RPMI7951 (cell line): ENCODE measurements at places on chromosomes 6 and 20. TPM values are rescaled to one million over a fixed set of nuclear protein-coding genes. Genes with fewer than 3 reads are reported as not detected.

DNA sequence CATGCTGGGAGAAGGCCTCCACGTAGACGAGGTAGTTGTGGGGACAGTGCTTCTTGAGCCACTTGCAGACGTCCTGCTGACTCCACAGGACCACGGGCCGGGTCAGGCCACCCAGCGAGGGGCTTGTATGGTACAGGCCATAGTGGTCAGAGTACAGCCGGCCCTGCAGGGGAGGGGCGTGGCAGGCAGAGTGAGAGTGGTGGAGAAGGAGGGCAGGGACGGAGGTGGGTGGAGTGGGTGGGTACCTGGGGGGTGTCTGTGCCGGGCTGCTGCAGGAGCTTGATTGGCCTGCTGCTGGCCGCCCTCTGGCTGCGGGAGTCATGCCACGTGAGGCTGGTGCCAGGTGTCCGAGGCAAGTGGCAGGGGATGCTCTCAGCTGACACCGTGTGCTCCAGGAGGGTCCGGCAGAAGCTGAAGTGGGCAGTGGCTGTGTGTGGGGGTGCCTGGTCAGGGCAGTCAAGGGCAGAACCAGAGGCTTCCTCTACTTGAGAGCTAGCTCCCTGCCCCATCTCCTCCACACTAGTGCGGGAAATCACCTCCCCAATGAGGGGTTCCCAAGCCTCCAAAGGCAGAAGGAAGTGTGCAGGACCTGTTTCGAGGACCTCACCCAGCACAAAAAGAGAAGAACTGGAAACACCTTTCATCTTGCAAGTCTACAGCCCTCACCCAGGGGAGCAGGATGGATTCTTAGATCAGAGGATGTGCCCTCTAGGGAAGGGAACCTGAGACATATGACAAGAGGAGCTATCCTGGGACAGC, 2.3 kb downstream of the SAMD10 start:
- DNase-seq, result no peak

DNA sequence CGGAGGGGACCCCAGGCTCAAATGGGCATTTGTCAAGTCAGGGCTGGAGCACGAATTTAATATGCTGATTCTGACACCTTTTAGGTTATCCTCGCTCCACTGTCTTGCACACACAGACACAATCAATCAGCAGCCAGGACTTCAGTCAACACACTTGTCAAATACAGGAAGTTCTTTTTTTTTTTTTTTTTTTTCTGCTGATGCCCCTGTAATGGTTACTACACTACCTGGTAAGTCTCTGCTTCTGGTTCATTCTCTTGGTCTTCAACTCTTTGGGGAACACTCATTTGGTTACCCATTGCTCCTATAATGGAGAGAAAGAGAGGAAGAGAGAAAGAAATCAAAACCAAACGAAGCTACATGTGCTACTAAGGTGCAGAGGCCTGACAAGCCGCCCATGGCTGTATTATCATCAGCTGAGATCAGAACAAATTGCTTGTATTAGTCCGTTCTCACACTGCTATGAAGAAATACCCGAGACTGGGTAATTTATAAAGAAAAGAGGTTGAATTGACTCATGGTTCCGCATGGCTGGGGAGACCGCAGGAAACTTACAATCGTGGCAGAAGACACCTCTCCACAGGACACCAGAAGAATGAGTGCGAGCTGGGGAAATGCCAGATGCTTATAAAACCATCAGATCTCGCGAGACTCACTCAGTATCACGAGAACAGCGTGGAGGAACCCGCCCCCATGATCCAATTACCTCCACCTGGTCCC, 11.8 kb downstream of the BCAS1 start:
- no peak for DNase-seq

DNA sequence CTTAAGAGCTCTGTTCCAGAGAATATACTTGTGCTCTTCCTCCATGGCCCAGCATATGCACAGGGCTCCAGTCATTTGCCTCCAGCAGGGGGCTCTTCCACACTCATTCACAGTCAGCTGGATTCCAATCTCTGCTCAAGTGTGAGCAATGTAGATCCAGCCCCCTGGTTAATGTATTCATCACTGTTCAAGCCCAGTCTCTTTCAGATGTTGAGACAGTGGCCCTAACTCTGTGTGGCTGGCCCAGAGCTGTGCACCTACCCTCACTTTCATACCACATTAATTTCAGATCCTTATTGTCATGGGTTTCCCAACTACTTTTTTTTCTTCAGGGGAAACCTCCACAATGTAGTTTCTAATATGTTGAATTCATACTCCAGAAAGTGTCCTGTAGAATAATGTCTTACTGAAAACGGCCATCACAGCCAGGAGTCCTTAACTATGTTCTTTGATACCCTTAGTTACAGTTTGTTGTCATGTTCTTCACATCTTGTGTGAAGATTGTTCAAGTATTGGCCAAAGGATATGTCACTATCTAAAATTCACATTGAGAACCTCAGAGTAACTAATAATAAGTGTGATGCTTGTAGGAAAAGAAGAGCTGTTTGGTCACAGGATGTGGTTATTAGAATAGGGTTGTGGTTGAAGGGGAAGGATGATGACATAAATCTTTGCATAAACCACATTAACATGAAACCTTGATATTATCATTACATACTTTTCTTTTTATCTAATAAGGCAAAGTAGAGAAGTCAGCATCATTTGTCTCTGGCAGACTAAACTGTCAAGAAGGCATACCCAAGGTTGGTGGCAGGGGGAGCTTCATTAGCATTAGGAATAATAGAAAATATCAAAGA, 14.4 kb upstream of the HLA-DQA1 start:
- DNase-seq, result peak; percentile 16

DNA sequence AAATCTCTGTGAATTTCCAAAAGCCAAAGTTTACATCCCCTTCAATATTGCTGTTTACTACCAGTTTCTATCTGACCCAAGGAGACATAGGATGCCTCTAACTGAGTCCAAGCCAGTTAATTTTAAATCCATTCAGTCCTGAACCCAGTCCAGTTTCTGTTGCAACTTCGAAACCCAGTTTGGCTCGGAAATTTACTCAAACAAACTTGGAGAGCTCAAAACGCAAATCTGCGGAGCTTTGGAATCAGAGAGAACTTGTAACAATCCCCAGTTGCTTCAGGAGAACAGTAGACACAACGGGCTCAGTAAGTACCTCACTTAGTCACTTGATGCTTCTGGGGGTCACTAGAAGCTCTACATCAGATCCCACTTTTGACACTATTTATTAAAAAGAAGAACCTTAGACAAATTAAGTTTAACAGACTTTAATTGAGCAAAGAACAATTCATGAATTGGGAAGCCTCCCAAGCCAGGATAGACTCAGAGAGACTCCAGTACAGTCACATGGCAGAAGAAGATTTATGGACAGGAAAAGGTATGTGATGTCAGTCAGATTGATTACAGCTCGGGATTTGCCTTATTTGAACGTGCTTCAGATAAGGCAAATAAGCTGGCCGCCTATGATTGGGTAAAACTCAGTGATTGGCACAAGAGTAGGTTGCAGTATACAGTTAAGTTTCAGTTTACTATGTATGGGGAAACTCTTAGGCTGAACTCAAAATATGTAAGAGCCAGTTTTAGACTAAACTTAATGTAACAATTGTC, 118.0 kb downstream of the RFPL4B start:
- no peak for DNase-seq

The CASS4 gene
- total RNA-seq, result 2.2 and 2.5 TPM in 2 replicates

DNA sequence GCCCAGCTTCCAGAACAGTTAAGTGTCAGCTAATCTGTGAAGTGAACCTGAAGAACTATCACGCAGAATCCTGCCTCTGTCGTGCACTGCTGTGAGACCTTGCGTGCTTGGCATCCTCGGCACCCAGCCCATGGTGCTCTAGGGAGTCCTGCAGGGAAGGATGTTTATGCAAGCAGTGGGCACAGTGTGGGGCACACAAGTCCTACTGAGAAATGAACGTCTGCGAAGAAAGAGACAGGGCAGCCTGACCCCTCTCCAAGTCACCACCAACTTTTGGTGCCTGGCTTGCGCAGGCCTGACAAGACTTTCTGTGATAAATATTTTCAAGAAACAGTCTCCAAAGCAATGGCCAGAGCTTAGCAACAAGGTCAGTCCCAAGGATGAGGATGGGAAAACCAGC, 68.0 kb downstream of the MYH7B start:
- DNase-seq, result no peak

The SCGN gene
- total RNA-seq, result not detected in 2 replicates

DNA sequence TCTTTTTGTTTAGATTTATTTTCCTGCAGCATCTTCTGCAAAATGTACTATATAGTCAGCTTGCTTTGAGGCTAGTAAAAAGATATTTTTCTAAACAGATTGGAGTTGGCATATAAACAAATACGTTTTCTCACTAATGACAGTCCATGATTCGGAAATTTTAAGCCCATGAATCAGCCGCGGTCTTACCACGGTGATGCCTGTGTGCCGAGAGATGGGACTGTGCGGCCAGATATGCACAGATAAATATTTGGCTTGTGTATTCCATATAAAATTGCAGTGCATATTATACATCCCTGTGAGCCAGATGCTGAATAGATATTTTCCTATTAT, 3.2 kb downstream of the FOXC1 start:
- DNase-seq, result peak; percentile 57

The MAP7 gene
- total RNA-seq, result 0.24 TPM in 1 of 2 replicates, not detected in the other

DNA sequence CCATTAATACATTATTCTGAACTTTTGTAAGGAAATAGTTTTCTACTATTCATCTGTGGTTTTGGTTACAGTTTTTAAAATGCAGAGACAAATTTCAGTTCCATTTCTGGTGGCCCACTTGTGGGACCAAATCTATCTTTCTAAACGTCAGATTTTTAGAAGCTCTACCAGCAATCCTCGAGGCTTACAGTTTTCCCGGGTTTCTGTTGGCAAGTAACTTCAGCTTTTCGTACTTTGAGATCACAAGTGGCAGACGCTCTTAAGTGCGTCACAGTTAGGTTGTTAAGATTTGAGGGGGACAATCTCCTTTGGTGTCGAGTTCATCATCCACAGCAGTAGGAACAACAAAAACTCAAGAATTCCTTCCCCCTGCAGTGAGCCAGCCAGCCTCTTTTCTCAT, 60.0 kb downstream of the JARID2 start:
- DNase-seq, result no peak

The DUSP15 gene
- total RNA-seq, result not detected in 2 replicates

- DNase-seq, result no peak
Observed at GRCh38 chr6:123904228-123904627, 100.6 kb downstream of the NKAIN2 start.

DNA sequence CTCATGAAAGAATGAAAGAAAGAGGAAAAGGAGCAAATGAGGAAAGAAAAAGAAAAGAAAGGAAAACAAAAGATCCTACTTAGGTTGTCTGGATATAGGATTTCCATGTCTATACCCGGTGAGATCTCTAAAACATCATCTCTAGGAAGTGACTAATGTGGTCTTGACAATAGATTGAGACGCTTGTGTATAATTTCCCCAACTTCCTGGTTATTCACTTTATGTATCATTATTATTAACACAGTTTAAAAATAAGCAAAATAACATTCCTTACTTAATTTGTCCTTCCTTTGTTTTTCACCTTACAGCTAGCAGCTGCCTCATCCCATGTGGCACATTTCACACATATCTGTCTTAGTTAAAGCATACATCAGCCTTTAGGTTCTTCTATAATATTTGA, 27.0 kb downstream of the LAMA4 start:
- DNase-seq, result no peak

DNA sequence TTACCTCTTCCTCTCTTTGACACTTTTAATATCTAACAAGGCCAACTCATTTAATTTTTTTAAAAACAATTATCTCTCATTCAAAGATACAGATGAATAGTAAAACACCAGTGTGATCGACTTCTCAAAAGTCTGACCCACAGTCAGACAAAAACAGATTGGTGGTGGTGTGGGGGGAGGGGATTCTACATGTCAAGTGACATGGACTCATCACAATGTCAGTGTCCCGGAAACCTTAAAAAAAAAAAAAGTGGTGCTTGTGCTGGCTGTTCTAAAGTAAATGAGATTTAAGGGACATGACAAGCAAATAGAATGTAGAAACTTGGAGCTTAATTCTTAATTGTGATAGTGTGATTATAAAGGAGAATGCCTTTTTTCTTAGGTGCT, 16.3 kb upstream of the RFPL4B start:
- peak; percentile 42 for DNase-seq

DNA sequence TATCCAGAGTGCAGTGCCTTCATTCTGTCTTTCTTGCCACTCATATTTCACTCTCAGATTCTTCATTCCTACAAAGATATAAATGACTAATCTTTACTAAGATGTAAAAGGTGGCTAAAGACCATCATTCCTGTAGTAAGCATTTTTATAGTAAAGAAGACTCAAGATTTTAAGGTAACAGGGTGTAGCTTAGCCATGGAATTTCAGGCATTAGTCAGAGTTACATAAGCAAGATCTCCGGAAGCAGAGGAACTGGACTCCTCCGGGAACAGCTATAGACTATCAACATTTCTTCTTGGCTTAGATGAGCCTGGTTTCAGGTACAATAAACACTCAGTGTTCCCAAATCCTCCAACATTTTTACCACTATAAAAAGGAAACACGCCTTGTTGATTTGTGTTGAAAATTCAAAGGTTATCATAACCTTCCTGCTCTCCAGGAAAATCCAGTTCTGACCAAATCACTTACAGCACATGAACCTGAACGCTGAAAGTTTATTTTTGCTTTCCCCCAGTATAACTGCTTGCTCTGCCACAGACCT, 23.7 kb downstream of the SERPINB1 start:
- peak; percentile 36 for DNase-seq

DNA sequence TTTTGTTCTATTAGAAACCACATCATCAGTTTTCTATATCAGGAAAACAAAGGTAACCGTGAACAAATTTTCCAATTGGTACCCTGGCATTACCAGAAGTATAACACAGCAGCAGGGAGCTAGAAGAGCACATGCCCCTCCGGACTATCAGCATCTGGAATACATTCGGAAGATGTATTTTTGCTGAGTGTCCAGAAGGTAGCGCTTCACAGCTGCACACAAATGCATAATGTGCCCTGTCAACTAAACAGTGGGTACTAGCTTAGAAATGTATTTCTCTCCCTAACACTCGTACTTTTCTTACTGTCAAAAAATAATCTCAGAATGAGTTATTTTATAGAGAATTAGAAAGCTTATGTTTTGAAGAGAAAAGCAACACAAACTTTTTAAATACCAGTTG, 77.6 kb downstream of the HUS1B start:
- peak; percentile 10 for DNase-seq

DNA sequence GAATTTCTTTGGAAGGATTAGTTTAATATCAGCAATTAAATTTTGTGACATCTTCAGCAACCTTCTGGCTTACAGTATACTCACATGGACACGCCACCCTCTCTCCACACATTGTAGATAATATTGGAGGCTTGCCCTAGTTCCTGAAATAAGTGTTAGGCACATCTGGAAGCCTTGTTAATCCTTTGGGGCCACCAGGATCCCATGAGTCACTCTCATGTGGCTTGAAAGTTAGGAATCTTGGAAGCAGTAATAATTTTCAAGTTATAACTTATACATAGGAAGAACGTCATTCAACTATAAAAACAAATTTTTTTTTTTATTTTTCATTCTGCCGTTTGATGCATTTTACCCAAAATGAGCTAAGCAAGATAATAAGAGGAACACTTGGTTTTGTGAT, 20.5 kb downstream of the LAMA4 start:
- peak; percentile 87 for DNase-seq

- peak; percentile 11 for DNase-seq
Observed at GRCh38 chr20:20488388-20488787, 120.5 kb downstream of the INSM1 start.

GRCh38 chr6:122736163-122736562, 43.4 kb upstream of the FABP7 start:
- no peak for DNase-seq

The CAGE1 gene
- total RNA-seq, result not detected in 2 replicates

The NCOA7 gene
- total RNA-seq, result 12.8 and 17.9 TPM in 2 replicates
